ENCODE measurements at places on chromosomes 3 and 15.
A peak's percentile ranks its signal among the peaks of the same experiment; 100 is the strongest.

- no peak for DNase-seq
Observed at GRCh38 chr3:124395584-124396338, 334.5 kb upstream of the UMPS start.

- peak; percentile 95 for DNase-seq
Observed at GRCh38 chr3:171791692-171792076, 18.6 kb downstream of the PLD1 start.

- no peak for DNase-seq
Observed at GRCh38 chr3:134350861-134351311, 23.4 kb downstream of the AMOTL2 start.

DNA sequence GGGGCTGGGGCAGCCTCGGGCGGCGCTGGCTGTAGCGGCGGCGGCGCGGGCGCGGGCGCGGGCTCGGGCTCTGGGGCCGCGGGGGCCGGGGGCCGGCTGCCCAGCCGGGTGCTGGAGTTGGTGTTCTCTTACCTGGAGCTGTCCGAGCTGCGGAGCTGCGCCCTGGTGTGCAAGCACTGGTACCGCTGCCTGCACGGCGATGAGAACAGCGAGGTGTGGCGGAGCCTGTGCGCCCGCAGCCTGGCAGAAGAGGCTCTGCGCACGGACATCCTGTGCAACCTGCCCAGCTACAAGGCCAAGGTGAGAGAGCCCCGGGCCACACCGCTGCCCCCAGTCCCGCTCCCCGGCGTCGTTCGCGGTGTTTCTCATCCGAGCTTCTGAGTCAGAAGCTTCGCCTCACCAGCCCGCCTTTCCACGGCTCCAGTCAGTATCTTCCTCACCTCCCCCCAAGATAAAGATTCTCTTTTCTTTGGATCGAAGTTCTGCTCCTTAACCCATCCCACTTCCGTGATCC, 600 bp downstream of the FBXO45 start:
- DNase-seq, result peak; percentile 57

GRCh38 chr3:16513141-16514020, at the start of gene RFTN1:
Gene RFTN1, minus strand, starts transcription at chr3:16513699. Its CDS starts 19,830 bp downstream, at chr3:16493869.
- DNase-seq, result peak; percentile 71

GRCh38 chr15:38975282-38975990, 410.8 kb upstream of the RASGRP1 start:
- DNase-seq, result no peak

GRCh38 chr15:76340803-76341365, 4.3 kb downstream of the ISL2 start:
- DNase-seq, result no peak

DNA sequence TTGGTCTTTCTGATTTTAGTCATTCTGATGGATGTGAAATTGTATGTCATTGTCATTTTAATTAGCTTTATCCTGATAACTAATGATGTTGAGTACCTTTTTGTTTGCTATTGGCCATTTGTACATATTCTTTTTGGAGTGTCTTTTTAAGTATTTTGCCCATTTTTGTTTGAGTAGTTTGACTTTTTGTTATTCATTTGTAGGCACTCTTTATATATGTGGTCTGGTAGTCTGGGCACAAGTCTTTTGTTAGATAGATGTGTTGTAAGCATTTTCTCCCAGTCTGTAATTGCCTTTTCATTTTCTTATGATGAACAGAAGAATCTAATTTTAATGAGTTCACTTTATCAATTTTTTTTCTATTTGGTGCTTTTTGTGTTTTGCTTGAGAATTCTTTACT, 14.6 kb downstream of the GPR160 start:
- no peak for DNase-seq

- DNase-seq, result no peak
Observed at GRCh38 chr15:100216182-100216581, 125.6 kb downstream of the ADAMTS17 start.

GRCh38 chr3:72748659-72749058, 99.6 kb downstream of the SHQ1 start:
- no peak for DNase-seq

GRCh38 chr3:28347374-28348264, 902 bp upstream of the ZCWPW2 start:
- no peak for DNase-seq

DNA sequence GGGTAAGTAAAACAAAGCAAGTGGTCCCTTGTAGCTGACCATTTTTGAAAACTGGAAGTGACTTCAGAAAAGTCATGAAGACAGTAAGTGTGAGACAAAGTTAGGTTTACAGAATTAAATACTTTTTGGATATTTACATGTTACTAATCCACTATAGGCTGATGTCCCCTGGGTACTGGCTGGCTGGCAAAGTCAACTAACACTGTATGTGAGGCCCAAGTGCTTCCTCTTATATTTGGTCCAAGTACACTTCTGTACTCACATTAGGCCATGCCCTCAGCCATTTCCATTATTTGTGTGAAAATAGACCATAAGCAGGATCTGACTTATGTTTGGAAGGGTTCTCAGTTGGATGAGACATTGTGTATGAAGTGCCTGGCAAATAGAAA, 5.5 kb upstream of the LEKR1 start:
- DNase-seq, result no peak

GRCh38 chr3:98596541-98597500, 3.4 kb upstream of the CPOX start:
- peak; percentile 40 for DNase-seq

DNA sequence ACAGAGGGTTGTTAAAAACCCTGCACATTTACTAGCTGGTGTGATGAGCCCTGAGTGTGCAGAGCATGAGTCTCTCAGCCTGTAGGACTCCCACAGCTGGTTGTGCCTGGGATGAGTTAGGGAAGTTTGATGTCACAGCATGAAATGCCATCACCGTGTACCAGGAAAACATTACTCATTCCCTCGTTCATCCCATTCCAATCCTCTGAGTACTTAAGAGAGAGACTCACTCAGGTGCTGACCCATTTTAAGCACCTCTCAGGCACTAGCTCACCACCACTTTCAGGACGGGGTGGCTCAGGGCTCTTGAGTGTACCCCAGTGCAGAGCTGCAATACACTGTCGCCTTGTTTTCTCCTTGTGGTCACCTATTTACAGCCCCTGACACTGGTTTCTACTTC, 18.7 kb downstream of the MGLL start:
- peak; percentile 99 for DNase-seq

DNA sequence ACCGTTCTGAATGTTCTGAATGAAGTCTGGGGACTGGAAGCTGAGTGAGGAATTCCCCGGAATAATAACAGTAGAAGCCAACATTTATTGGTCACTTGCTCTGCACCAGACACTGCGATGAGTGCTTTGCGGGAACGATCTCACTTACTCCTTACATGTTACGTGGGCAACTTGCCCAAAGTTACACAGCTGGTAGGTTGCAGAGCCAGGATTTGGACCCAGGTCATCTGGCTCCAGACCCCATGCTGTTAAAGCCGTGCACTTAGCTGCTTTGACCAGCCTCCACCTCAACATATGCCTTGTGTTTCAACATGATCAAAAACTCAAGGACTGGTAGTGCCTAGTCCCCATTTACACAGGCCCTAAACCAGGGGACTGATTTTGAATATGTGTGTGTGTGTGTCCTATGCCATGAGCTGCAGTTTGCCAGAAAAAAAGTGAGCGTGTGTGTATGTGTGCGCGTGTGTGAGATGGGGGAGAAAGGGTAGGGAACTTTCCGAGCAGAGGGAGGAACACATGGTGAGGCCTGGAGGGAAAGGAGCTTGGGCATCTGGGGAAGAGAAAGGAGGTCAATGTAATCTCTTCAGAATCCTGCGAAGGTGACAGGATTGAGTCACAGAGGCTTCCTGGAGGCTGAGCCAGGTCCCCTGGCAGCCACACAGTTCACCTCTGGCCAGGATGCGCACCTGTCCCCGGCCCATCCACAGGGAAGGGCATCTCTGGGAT, 28.9 kb downstream of the LINGO1 start:
- no peak for DNase-seq

DNA sequence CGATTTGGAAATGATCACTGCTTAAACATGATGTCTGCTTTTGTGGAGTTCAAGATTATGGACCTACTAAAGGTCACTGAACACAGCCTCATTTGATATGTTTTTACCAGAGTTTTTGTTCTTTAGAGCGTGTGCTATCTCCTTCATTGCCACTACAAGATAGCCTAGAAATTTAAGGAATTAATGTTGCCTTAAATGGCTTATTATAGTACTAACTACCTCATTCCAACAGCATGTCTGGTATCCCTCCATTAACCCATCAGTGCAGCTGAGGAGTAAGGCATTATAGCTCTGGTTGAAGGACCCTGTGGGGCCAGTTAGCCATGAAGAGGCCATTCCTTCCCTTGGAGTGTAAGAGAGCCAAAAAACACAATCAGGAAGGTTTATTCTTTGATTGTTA, 2.3 kb upstream of the FAM43A start:
- DNase-seq, result no peak

DNA sequence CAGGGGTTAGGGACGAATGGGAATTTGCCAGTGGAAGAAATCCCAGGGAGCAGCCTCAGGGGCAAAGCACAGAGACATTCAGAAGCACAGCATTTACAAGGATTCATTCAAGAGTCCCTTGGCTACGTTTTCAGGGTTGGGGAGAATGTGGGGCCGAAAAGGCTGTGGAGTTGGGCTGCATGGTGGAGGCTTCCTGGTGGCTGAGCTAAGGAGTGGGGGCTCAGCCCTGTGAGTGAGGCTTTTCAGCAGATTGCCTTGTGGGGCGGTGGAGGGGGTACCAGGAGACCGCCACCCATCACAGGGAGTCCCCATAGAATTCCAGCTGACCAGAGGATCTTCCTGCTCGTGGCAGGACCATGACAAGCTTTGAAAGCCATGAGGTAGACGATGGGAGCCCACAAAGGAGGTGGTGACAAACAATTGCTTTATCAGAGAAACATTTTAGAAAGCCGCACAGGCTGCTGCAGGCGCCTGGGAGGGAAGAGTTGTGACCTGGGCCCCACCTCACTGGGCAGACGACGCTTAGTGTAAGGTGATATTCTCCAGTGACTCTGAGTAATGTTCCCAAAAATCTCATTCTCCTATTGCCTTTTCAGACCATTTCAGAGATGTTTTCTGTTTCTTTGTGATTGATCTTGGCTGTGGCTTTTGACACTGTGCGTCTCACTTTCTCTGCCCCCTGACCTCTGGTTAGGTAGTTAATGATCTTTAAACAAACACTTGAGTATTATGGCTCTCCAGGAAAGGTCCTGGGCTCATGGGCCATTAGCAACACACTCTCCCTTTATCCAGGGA, 128.0 kb downstream of the DNAJB8 start:
- no peak for DNase-seq

- DNase-seq, result no peak
Observed at GRCh38 chr15:34470892-34471291, 33.3 kb upstream of the GOLGA8A start.

- DNase-seq, result no peak
Observed at GRCh38 chr15:29534378-29534777, 264.8 kb upstream of the NSMCE3 start.

DNA sequence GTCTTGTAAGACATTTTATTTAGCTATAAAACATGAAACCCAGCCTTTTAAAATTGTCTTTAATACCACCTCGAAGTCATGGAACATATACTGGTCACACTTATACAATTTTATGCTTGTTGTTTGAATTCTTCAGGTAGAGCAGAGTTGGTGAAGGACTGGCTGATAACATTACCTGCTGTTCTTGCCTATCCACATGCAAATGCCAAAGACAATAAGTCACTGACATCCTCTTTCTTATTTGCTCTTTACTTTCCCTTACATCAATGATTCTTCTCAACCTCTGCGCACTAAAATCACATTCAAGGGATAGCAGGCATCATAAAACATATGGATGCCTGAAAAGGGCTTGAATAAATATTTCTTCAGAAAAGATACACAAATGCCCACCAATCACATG, 392.5 kb upstream of the ATP11B start:
- DNase-seq, result no peak

- DNase-seq, result peak; percentile 48
Observed at GRCh38 chr3:167350245-167350862, 29.7 kb downstream of the ZBBX start.

GRCh38 chr15:76626611-76627010, 278.5 kb downstream of the SCAPER start:
- DNase-seq, result no peak

- no peak for DNase-seq
Observed at GRCh38 chr3:113897373-113897777, 50.4 kb upstream of the ZDHHC23 start.

- no peak for DNase-seq
Observed at GRCh38 chr15:38275959-38276358, 23.3 kb downstream of the SPRED1 start.

DNA sequence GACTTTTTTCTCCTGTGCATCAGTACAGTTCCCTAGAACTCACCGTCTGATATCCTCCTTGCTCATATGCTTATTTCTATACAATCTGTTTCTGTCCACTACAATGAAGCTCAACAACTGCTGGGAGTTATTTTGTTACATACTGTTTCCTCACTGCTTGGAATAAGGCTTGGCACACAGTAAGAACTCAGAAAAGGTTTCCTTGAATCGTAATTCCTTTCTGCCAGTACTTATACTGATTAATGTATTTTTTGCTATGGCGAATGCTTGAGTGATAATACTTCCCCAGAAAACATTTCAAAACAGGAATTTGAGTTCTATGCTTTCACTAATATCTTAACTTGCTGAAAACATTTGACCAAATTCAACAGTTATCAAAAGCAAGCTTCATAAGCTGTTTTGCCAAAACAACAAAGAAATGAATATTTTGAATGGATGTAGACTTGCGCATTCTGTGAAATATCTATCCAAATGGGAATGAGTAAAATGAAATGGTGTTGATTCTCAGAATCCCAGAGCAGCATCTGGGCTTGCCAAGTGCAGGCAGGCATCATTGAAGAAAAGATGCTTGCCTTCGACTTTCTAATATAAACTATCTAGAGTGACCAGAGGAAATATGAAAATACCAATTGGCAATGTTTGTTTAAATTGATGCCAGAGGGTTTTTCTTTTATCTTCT, 286.3 kb downstream of the RAP2B start:
- no peak for DNase-seq

DNA sequence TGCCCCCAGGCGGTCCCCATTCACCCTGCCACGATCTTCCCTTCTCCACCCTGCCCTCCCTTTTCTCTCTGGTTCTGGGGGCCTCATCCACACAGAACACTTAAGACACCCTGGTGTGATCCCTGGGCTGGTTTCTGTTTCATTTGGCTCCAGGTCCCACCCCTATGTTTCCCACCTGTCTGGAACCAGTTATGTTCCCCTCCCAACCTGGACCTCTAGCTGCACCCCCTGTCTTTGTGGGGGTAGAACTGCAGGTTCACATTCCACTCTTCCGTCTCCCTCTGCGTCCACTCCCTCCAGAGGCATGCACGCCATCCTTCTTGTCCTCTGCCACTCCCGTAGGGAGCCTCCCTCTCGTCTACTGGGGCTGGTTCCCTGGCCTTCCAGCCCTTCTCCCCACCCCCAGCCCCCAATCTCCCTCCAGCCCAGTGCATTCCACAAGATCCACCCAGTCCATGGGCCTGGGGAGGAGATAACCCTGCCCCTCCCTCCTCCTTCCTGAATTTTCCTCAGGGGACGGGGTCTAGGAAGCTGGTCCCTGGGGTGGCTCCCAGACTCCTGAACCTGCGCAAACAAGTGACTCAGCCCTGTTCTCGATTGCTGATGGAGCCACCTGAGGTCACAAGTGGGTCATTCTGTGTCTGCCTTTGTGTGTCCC, 73.8 kb downstream of the ABTB1 start:
- DNase-seq, result no peak

GRCh38 chr3:15616053-15616452, 14.5 kb downstream of the BTD start:
- peak; percentile 37 for DNase-seq

- DNase-seq, result no peak
Observed at GRCh38 chr3:128603811-128604775, 46.5 kb downstream of the RPN1 start.

All from HT1080 (cell line).